ENCODE measurements at places on chromosomes 6 and 20.

GRCh38 chr6:153085239-153085638 is 45.8 kb downstream of the RGS17 start:
- DNase-seq, result no peak

DNA sequence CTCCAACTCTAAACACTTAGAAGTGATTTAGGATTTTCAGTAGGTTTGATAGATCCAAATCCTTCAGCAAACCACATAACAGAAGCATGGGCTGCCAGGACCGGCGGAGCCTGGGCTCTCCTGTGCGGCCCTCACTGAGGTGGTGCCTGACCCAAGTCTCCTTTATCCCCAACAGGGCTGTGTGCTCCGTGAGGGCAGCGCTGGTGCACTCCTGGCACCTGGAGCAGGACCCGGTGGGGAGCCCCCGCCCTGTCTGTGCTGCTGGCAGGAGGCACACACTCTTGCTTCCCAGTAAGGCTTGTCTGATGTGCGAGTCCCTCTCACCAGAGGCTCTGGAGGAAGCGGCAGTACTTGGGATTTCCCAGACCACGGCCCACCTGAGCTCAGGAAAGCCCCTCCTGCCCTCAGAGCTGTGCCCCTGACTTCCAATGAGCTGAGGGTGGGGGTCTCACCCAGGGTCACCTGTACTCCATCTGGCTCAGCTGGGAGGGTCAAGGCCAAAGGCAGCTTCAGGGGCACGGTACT is 56.2 kb downstream of the PYGB start:
- no peak for DNase-seq

GRCh38 chr6:38508894-38509293 is 130.8 kb downstream of the BTBD9 start:
- DNase-seq, result no peak

DNA sequence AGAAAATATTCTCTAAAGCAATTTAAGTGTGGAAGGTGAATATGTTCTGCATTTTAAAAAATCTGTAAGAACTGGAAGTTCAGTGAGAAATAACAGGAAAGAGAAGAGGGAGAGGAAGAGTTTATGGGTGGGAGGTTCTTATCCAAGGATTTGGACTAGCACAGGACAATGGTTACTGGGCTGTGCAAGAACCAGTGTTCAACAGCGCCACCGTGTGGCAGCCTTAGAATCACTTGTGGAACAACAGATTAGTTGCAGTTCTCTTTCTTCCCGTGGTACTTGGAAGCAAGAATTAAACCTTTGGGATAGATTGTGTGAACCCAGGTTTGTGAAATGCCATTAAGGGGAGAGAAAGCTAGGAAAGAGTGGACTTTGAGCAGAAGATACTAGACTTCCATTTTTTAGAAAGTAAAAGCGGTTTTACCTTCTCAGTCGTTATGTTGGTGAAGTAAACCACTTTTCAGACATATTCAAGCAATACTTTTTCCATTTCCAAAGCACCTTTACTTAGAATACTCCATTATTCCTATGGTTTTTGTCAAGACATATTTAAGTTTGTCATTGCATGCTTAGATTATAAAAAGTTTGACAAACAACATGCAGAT is 436.7 kb downstream of the RNF144B start:
- DNase-seq, result no peak

DNA sequence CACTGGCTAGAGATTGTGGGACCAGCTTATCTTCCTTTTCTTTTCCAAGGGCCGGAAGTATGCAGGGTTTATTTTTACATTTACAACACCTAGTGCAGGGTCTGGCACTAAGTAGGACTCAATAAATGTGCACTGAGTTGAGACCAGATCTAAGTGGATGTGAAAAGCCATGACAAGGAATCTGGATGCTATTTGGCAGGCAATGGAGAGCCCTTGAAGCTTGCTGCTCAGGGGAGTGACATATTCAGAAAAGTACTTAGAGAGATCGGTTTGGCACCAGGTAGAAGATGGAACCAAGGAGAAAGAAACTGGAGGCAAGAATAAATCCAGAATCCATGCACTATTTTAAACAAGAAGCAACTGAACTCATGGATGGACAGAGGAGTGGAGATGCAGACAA is 815.8 kb downstream of the MAFB start:
- DNase-seq, result no peak

DNA sequence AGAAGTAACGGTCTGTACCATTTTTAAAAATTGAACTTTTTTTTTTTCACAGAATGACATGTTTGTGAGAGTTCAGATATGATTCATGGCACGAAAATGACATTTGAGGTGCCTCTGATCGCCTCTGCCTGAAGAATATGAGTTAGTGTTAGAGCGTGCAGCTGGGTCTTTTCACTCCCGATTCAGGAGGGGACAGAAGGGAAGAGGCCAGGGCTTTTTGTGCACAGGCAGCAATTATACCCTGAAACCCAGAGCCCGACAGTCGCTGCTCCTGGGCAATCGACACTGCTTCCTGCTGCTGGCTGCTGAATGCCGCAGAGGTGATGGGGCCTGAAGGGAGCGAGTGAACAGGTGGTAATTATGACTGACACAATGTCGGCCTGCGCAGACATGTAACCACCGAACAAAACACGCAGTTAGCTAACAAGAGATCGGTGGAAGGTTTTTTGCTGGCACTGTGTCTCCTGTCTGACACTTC is 652.0 kb upstream of the NOX3 start:
- no peak for DNase-seq

DNA sequence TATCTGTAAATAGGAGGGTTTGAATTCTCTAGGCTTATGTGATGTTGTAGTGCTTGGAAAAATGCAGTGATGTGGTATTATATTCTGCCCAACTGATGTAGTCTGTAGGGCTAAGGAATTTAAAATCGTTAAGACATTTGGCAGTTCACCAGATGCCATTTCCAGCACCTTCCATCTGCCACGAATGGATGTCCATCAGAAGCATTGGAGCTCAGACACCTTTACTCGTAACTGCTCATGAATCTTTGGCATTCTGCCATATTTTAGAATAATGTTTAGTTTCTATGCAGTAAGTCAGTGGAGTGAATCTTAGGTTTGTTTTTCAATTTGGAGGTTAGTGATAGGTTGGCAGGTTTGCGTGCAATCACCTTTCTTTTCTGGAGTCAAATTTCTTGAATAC is 2.4 kb upstream of the SYTL3 start:
- DNase-seq, result no peak

Data from fibroblast of skin of left quadriceps (primary cell).